ENCODE measurements at places on chromosomes 7 and 10.

DNA sequence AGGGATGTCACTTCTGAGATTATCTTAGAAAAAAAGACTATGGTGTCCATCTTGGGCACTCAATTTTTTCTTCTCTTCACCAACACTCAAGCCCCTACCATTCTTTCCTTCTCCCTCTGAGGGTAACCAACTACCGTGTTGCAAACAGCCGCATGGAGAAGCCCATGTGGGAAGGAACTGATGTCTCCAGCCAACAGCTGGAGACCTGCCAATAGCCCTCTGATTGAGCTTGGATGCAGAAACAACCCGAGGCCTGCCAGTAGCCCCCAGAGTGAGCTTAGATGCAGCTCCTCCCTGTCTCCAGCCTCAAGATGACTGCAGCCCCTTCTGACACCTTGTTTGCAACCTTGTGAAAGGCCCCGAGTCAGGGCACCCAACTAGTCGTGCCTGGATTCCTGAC is 36.4 kb upstream of the CHCHD3 start:
- DNase-seq: no peak

- no peak for DNase-seq
Observed at GRCh38 chr7:43735403-43735801, 6.1 kb upstream of the COA1 start.

GRCh38 chr10:129135624-129136023 is 331.4 kb upstream of the MGMT start:
- no peak for DNase-seq

DNA sequence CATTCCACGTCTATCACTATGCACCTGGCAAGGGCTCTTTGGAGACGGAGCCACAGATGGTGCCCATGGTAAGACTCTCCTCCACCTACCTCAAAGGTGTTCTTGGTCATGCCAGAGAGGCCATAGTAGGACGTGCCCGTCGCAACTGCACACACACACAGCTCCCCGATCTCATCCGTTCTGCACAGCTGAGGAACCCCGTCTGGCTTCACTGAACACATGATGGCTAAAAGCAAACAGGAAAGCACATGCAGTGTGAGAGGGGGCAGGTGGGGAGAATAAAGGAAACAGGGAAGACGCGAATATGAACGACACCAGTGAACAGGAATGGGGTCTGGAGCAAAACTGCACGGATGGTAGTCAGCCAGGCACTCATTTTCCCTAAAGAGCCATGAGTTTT is 230.9 kb downstream of the ZMYND11 start:
- no peak for DNase-seq

DNA sequence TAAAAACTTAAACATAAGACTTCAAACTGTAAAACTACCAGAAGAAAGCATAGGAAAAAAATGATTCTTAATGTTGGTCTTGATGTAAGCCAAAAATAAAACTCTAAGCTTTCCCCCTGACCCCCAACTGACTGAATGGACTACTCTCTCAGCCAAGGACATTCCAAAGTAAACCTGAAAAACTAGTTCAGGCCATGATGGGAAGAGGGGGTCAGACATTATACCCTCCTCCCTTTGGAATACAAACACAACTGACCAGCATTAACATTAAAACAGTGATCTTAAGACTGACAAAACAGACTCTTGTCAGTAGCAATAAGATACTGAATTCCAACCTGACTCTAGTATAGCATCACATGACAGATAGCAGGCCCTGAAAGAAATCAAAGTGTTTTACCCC is 13.5 kb upstream of the LRGUK start:
- no peak for DNase-seq

- DNase-seq: no peak
Observed at GRCh38 chr7:148503900-148504487, 86.6 kb upstream of the C7orf33 start.

DNA sequence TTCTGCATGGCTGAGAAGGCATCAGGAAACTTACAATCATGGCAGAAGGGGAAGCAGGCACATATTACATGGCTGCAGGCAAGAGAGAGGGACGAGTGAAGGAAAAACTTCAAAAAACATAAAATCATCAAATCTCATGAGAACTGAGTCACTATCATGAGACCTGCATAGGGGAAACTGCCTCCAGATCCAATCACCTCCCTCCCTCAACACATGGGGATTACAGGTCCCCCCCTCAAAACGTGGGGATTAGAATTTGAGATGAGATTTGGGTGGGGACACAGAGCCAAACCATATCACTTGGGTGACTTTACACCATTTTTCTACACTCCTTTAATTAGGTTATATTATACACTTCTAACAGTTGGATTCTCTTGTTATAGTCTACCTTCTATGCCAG is 490.7 kb upstream of the KCND2 start:
- no peak for DNase-seq

- no peak for DNase-seq
Observed at GRCh38 chr7:2710901-2711551, 23.0 kb downstream of the AMZ1 start.

GRCh38 chr7:348962-349743 is 59.2 kb downstream of the FOXL3 start:
- no peak for DNase-seq

GRCh38 chr7:159006610-159007130 is 138.0 kb downstream of the VIPR2 start:
- DNase-seq: no peak

DNA sequence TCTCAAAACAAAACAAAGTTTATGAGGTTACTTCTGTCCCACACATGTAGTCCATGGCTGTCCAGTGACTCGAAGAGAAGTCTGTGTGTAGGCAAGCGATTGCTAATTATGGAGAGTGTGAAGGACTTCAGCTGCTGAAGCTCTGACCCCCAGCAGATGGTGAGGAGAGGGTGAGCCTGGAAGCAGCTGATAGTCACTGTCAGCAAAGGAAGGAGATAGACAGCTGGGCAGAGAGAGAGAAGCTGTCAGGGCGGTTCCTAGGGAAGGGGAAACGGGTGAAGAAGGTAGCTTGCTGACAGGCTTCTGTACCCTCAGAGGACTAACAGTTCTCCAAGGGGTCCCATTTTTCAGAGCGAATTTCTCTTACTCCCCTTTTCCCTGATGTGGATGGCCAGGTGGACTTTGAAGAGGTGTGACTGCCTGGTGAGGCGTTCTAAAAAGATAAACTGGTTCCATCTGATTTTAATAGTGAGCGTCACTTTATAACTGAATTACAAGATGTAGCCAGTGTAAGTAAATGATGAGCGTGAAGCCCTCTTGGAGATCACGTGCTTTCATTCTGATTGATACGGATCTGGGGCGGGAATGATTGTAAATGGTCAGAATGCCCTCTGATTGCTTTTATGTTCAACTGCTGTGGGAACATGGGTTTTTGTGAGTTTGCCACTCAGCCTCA is 12.1 kb downstream of the ZSCAN21 start:
- no peak for DNase-seq

- DNase-seq: no peak
Observed at GRCh38 chr10:60905580-60905979, 38.4 kb downstream of the RHOBTB1 start.

GRCh38 chr10:105243381-105243780 is 602.3 kb downstream of the SORCS3 start:
- no peak for DNase-seq

DNA sequence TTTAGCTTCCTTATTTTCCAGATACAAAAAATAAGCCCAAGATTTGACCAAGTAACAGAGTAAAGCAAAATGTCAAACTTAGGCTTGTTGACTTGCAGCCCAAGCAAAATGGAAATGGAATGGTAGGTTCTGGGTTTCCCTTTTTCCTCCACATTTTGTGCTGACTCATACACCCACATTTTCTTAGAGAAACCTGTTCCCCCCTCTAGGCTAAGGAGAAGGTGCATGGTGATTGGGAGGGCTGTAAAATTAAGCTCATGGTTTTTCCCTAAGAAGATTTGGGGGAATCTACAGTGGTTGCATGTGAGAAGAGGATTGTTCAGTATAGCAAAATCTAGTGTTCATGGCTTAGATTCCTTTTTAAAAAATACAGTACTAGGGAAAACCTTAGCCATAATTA is 127.4 kb downstream of the ARL4A start:
- no peak for DNase-seq

DNA sequence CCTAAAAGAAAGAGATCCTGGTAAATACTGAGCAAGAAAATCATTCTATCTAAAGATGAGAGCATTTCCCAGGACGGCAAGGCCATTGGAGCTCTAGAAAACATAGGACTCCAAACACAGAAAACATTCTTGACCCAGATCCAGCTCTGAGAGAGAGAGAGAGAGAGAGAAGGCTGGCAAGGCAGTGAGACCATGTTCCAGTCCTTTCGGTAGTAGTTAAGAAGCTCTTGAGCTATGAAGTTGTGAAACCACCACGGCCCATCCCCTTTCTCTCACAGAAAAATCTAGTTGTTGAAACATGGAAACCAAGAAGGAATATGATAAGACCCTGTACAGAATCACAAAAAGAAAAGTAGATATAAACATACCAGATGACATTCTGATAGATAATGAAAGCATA is 212.4 kb upstream of the NPSR1 start:
- DNase-seq: no peak

DNA sequence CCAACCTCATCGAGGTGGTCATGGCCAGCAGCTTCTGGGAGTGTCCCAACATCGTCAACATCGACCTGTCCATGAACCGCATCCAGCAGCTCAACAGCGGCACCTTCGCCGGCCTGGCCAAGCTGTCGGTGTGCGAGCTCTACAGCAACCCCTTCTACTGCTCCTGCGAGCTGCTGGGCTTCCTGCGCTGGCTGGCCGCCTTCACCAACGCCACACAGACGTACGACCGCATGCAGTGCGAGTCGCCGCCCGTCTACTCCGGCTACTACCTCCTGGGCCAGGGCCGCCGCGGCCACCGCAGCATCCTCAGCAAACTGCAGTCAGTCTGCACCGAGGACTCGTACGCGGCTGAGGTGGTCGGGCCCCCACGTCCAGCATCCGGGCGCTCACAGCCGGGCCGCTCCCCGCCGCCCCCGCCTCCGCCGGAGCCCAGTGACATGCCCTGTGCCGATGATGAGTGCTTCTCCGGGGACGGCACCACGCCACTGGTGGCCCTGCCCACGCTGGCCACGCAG is 75.0 kb downstream of the ELFN1 start:
- DNase-seq: no peak

DNA sequence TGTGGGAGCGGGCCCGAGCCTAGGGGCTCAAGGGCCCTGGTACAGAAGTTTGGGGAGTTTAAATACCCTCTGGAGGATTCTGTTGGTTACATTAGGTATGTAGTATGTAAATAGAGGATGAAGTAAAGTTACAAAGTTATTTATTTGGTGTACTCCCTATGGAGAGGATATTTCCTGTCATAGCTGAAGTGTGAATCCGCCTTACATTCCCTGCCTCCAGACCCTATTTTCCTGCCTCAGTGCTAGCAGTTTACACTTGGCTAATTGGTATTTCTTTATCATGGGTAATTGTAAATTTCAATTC is 60.6 kb upstream of the KLF14 start:
- no peak for DNase-seq

DNA sequence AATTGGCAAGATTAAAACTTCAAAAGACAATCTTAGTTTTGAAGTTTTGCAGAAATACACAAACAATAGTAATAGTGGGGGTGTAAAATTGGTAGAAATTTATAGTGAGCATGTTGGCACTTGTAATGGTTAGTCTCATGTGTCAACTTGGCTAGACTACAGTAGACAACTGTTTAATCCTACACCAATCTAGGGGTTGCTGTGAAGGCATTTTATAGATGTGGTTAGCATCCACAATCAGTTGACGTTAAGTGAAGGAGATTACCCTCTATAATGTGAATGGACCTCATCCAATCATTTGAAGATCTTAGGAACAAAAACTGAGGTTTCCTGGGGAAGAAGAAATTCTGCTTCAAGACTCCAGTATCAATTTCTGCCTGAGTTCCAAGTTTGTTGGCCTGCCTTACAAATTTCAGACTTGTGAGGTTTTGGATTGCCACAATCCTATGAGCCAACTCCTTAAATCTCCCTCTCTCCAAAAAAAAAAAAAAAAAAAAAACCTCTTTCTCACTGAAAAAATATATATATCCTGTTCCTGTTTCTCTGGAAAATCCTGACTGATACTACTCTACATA is 531.6 kb upstream of the IGFBP3 start:
- no peak for DNase-seq

GRCh38 chr10:93376372-93377293 is 105.5 kb downstream of the MYOF start:
- no peak for DNase-seq

All from stimulated activated CD8-positive, alpha-beta memory T cell treated with anti-CD3 and anti-CD28 coated beads, Interleukin-7, amount 100 ng/mL, for 24 hours (primary cell).